ENCODE measurements at places on chromosomes 5 and 9. TPM values are rescaled to one million over a fixed set of nuclear protein-coding genes. Genes with fewer than 3 reads are reported as not detected.

OGN gene
- 25.6 TPM for total RNA-seq

AUH gene
- 21.2 TPM for total RNA-seq

GRAMD2B gene
- total RNA-seq = 9.3 TPM

BTNL3 gene
- total RNA-seq = not detected

PRUNE2 gene
- total RNA-seq = 12.7 TPM

FBXO38 gene
- total RNA-seq = 58.9 TPM

PFN3 gene
- not detected for total RNA-seq

HMGXB3 gene
- 21.2 TPM for total RNA-seq

ARSI gene
- total RNA-seq = 0.24 TPM

IL5 gene
- not detected for total RNA-seq

C8G gene
- total RNA-seq = not detected

All from cardiac ventricle fibroblast (primary cell).